ENCODE measurements at places on chromosomes 3 and 15.
A peak's percentile ranks its signal among the peaks of the same experiment; 100 is the strongest.

DNA sequence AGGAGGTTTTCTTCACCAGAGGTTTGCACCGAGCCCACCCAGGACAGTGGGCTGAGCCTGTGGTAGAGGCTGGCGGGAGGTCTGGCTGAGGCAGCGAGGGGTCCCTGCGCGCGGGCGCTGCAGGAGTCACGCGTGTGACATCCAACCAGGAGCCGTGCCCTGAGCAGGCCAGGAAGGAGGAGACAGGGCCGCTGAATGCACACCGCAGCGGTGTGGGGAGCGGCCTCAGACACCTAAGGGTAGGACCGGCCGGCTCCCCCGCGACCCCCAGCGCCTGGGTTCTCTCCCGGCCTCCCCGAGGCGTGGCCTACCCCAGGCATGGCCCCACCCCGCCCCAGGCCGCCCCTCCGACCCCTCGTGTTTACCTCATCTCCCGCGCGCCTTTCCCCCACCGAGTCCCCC is 412 bp downstream of the SLC41A3 start:
- DNase-seq = peak; percentile 52

- no peak for DNase-seq
Measured at GRCh38 chr15:78614021-78614420, 6.8 kb downstream of the CHRNA3 start.

GRCh38 chr15:63870487-63871209 is 36.9 kb upstream of the HERC1 start:
- no peak for DNase-seq

- no peak for DNase-seq
Measured at GRCh38 chr15:66630801-66631351, 65.1 kb upstream of the LCTL start.

DNA sequence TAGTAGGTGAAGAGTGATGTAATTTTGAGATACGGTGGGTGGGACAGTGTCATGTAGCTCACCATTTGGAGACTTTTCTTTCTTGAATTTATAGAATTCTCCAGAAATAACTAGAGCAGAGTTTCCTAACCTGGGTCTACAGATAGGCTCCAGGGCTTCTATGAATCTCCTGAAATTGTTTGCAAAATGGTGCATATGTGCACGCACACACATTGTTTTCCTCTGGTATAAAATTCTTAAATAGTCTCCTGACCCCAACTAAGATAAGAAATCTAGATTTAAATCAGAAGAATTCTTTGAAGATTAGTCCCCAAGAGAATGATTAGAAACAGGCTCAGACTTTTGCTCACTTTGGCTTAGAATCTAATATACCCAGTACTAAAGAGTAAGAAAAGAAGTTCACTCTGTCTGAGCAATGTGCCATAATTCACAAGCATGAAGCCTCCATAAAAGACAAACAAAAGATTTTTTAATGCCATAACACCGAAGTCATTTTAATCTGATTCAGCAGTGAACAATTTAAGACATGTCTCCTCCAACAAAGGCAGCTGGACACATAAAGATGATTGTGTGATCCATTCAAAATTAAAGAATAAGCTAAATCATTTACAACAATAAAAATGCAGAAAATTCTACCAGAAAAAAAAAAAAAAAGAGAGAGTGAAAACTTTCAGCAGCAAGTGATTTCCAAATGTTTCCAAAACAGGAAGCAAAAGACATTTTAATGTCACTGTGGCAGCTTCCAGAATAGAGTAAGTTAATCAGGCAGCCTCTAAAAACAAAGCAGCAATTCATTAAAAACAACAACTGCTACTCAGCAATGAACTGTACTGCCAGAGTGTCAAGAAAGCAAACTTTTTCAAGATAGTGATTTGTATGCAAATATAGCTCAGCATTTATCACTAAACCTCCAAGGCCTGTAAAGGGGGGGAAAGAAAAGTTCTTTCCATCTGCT is 975.5 kb upstream of the CFAP20DC start:
- DNase-seq = no peak
